Mesenteric fat pad (tissue), 1 donor: ENCODE measurements at places on chromosomes 7 and 10. TPM values are rescaled to one million over a fixed set of nuclear protein-coding genes. Genes with fewer than 3 reads are reported as not detected.

GRCh38 chr10:112052166-112052565 is 131.4 kb downstream of the GPAM start:
- no peak for DNase-seq

- no peak for DNase-seq
These were observed 243.0 kb downstream of the CACNA2D1 start for GRCh38 chr7:82200601-82201000.

GRCh38 chr7:138903859-138904435 is 77.2 kb downstream of the KIAA1549 start:
- no peak for DNase-seq

DNA sequence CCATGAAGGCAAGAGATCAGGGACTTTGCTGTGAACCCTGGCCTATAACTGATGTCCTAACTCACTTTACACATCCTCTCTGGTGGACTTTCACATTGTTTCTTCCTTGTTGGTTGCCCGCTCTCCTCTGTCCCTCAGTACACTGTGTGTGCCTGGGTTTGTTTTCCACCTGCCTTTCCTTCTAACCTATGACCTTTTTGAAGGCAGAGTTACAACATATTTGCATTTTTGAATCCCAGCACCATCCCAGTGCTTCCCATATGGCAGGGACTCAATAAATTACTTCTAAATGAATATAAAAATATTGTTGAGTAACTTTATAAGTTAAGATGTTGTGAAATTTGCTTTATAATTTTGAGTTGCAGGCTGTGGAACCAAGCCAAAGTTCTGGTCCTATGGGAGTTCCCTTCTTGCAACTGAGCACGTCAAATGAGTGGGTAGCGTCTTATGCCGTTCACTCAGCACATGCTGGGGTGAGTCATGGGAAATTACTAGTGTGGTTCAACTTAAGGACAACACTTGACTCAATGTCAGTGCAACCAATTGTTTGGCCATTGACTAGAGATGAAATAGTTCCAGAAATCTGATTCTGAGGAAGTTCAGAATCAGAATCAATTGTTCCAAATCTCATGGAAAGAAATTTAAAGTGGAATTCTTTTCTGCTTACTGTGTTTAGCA is 250.9 kb downstream of the TWIST1 start:
- DNase-seq: no peak

DNA sequence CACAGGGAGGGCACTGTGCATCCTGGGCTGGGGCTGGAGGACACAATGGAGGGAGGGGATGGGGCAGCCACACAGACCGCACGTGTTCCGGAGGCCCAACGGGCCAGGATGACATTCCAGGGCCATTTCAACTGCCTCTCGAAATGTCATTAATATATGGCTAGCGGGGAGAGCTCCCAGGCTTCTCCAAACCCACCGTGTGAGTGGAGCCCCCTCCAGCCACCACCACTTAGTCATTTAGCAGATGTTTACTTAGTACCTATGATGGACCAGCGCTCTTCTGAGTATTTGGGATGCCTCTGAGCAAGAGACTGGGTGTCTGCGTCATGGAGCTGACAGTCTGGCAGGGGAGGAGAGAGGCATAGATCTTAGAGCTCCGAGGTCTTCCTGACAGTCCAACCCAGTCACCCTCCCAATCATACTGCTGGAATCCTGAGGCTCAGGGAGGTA is 107.3 kb downstream of the ZMIZ1 start:
- DNase-seq: no peak

DNA sequence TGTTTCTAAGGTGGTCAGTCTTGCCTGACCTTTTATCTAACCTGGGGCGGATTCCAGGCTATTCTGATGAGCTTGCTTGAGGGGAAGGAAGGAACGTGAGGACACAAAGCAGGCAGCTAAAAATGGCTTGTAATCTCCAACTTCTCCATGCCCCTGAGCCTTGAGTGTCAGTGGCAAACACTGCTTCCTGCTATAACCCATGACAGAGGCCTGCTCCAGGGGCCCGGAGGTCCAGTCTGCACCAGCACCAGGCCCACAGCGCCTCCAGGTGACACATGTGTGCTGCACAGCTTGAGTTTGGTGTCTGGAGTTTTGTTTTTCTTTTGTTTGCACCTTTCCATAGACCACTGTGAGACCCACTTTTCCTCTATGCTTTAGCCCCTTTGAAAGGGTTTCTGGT is 207.9 kb downstream of the PAXIP1 start:
- DNase-seq: no peak

- DNase-seq: no peak
These were observed 14.0 kb downstream of the PRSS58 start for GRCh38 chr7:142243823-142244222.

DNA sequence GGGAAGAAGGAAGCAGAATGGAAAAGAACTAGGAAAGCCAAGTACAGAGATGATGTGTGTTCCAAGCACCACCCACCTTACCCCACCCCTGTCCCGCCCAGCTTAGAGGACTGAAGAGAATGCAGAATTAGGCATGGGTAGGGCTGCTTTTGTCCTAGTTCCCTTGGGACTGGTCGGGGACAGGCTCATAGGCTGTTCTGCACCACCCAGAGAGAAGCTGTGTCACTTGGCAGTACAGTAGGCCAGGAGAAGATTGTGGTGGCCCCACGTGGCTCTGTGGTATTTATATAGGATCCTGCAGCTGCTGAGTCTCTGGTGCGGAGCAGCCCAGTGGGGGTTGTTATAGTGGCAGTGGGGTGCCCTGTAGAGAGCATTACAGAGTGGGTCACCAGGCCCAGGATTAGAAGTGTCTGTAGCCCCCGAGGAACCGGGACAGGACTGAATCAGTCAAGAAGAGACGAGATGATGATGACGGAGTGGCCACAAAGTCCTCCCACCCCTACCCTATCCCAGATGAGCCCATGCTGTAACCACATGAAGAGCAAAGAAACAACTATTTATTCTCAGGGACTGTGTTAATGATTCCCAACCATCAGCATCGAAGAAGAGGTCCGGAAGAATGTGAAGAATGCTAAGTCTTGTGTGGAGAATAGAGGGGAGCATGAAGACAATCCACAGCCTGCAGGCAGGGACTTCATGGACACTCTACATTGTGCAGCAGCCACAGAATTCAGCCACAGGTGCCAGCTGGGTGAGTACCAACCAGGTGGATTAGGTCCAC is 88.9 kb downstream of the C1GALT1 start:
- DNase-seq: no peak

GRCh38 chr10:77289790-77290189 is 347.8 kb downstream of the KCNMA1 start:
- DNase-seq: no peak

GRCh38 chr10:26486304-26486703 is 48.2 kb downstream of the APBB1IP start:
- DNase-seq: no peak

DNA sequence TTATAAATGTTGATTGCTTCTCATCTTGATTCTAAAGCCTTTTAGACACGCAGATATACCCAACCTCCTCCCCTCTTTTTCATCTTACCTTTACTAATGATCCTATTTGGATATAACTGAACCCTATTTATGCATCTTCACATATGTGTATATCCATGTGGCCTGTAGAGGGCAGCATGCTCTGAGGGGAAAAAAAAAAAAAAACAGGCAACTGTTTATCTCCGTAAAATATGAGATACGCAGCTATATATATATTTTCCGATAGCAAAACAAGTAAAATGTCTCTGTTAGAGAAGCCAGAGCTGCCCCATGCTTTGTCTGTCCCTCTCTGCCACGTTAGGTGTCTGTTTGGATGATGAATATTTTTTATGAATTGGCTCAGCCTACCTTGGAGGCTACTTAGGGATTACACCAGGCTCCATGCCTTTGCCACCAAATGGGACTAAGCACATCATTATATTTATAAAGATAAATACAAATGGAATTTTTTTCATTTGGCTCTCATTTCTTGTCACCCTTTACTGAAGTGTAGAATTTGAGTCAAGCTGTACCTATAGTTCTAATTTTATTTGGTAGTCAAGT is 174.8 kb upstream of the FZD1 start:
- no peak for DNase-seq

GRCh38 chr10:74026428-74027015 is 28.6 kb downstream of the VCL start:
- no peak for DNase-seq

DNA sequence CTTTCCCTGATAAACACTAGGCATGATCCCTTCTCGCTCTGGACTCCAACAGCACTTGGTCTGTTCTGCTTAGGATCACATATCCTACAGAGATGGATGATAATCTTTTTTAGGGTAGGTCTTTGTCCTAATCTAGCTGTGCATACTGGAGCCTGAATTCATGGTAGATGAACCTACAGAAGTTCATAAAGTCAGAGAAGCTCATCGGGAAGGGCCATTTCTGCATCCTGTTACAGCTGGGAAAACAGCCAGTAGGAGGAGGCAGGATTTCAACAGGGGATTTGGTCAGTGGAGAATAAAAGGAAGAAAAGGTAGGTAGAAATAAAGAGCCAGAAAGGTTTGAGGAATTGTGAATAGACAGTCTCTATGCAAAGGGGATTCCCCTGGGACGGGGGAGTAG is 101.4 kb downstream of the ANK3 start:
- DNase-seq: no peak

DNA sequence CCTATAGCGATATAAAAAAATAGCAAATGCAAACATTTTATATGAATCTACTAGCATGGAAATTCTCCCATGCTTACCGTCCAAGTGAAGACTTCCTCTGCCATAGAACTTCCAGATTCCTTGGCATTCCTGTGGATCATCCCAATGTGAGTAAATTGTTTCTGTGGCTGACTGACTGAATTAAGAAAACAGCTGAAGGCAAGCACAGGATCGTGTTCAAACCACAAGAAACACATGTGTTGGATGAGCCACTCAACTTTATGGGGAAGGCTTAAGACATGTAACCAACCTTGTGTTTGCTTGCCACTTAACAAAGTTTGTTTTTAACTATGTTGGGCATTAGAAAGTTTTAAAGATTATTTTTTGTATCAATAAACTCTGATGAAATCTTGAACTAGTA is 2.6 kb upstream of the MYPN start:
- no peak for DNase-seq

- no peak for DNase-seq
These were observed 17.1 kb upstream of the AMZ1 start for GRCh38 chr7:2670720-2671391.

DNA sequence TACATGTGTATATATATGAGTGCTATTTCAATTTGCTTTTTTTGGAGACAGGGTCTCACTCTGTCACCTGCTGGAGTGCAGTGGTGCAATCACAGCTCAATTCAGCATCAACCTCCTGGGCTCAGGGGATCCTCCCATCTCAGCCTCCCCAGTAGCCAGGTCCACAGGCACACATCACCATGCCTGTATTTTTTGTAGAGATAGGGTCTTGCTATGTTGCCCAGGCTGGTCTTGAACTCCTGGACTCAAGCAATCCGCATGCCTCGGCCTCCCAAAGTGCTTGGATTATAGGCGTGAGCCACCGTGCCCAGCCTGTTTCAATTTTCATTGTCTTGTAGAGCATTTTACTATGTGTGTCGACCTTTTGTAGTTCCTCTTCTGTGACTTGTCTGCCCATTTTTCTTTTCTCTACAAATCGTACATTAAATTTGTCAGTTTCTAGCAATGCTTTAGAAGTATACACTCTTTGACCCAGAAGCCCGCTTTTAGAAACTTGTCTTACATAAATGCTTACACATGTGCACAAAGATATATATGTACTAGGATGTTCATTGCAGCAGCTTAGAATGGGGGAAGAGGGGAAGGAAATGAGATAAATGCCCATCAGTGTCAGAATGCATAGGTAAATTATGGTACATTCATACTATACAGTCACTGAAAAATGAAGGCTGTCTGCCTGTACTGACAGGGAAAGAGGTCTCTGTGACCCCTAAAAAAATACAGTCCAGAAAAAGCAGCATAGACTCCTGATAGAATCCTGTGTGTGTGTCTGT is 12.2 kb upstream of the RFC2 start:
- no peak for DNase-seq

- no peak for DNase-seq
These were observed 44.2 kb upstream of the NPFFR1 start for GRCh38 chr10:70328018-70328417.

GRCh38 chr7:127812540-127812939 is 160.5 kb downstream of the SND1 start:
- DNase-seq: no peak

DNA sequence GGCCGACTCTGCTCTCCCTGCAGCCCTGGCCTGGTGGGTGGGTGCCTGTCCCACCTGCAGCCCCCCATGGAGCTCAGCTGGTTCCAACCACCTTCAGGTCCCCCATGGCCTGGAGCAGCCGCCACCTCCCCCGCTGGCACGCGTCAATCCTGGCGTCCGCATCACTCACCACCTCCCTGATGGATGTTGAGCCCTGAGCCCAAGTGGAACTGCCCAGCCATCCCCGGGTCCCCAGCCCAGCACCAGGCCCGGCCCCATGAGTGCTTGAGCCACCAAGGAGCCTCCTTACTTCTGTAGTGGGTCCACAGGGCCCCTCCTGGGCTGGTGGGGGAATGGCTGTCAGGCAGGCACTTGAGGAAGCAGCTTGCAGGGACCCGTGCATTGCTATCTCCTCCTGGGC is 14.6 kb downstream of the AGAP3 start:
- DNase-seq: no peak

DNA sequence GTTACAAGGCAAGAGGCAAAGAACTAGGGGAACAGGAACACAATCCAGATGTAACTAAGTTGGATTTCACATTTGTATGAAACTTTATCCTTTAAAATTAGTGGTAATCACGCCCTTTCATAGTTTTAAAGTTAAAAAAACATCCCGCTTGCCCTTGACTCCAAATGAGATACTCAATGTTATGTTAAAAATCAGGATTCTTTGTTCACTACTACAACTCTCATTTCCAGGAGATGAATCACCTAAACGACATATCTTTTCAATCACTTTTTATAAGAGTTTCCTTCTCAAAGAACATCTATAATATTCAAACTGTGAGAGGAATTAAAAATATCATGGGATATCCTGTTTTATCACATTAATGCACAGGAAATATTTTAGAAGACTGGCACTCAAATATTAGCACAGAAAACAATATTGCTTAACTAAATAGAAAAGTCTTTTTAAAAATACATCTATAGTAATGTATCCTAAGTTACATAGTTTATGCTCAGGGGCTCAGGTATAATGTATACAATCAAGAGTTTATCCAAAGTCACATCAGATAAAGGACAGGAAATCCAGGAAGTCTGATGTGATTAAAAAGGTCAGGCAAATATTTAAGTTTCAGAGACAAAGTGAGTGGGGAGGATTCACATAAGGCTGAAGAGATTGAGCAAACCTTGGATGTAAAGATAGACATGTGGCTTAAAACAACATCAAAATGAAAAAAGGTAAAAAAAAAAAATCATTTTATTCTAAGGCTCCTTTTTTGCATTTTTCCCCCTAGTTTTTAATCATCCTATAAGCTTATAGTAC is 41.9 kb downstream of the CADPS2 start:
- DNase-seq: no peak

Gene GIMAP8
- 22.0 TPM for total RNA-seq

Gene ETV1
- 5.7 TPM for total RNA-seq

Gene GNB2
- 243 TPM for total RNA-seq

Gene H2BK1
- not detected for total RNA-seq

Gene TUBB8
- total RNA-seq: not detected

Gene GNGT1
- not detected for total RNA-seq

Gene RPEL1
- total RNA-seq: not detected

Gene FAM131B
- total RNA-seq: 1.8 TPM

Gene WEE2
- not detected for total RNA-seq

Gene LIPF
- total RNA-seq: not detected

Gene ADAM12
- 77.9 TPM for total RNA-seq

Gene MORN4
- 1.5 TPM for total RNA-seq

Gene ADAMTS14
- total RNA-seq: 0.61 TPM
